ENCODE measurements at places on chromosomes 1 and 21.

- no peak for DNase-seq
Measured at GRCh38 chr1:30472526-30472925, 250.9 kb downstream of the MATN1 start.

DNA sequence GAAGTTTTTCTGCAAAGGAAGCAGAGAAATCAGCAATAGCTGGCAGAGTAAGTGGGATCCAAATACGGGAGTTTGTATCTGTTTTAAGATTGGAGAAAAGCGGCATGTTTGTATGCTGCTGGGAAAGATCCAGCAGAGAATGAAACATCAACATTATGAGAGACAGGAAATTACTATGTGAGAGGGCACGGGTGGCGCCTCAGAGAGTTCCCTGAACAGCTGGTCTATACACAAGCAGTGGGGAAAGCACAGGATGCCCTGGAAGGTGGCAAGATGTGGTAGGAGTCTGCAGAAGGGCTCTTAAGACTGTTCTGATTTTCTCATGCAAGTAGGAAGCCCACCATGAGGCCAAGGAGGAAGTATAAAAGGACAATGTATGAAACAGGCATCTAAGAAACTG, 130.4 kb downstream of the RERE start:
- DNase-seq, result no peak

- no peak for DNase-seq
Measured at GRCh38 chr1:231070758-231071444, 30.8 kb upstream of the FAM89A start.

GRCh38 chr1:203425663-203425975, 50.0 kb upstream of the PRELP start:
- no peak for DNase-seq
